ENCODE measurements at places on chromosomes 6 and 20.

- DNase-seq: no peak
These were observed 135.3 kb upstream of the NEDD9 start for GRCh38 chr6:11367638-11368199.

GRCh38 chr6:75603106-75603420, 1.4 kb downstream of the SENP6 start:
- DNase-seq: no peak

DNA sequence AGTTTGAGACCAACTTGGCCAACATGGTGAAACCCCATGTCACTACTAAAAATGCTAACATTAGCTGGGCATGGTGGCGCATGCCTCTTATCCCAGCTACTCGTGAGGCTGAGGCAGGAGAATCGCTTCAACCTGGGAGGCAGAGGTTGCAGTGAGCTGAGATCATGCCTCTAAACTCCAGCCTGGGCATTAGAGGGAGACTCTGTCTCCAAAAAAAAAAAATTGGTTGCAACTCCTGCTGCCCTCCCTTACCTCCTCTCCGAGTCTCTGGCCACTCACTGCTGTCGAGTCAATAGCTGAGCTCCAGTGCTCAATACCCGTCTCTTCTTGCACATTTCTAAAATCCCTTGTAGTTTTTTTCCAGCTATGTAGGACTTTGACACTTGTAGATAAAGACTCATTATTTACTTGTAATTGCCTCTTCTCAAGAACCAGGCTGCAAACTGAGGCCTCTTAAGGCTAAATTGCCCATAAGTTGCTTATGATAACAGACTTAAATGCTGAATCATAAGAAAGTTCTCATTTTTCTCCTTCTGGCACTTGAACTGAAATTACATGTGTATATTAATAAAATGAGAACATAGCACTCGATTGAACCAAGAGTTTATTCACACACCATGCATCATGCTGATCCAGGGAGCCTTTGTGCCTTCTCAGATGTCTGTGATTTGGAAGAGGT, 13.8 kb downstream of the HECA start:
- no peak for DNase-seq

GRCh38 chr20:15794409-15794808, 778.8 kb downstream of the KIF16B start:
- no peak for DNase-seq

DNA sequence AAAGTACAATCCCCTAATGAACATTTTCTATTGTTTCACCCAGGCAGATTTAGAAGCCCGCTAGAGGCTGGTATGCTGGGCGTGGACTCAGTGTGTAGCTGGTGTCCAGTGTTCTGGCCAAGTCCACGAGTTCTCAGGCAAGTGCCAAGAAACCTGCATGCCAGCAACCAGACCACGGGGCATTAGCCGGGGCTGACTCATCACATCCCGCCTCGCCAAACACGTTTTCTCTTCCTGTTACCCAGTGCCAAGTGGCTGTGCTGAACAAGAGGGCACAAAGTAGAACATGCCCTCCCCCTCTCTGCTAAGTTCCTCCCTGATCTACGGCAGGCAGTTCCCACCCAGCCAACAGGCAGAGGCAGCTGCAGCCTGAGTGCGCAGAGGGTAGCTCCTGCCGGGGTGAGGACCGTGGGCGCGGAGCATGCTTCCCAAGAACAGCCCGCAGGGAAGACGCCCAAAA, 29.6 kb downstream of the RAMACL start:
- no peak for DNase-seq

DNA sequence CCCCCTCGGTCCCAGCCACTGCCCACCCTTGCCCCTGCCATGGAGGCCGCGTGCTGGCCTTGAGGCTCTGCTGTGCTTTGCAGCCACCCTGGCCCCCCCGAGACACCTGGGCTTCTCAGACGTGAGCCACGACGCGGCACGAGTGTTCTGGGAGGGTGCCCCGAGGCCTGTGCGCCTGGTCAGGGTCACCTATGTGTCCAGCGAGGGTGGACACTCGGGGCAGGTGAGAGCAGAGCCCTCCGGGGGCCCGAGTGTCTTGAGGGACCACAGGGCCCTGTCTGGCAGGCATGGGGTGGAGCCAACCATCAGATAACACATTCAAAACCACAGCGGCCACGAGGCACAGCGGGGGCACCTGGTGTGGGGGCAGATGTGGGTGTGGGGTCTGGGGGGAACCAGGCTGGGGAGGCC, 18.9 kb downstream of the COL20A1 start:
- no peak for DNase-seq

DNA sequence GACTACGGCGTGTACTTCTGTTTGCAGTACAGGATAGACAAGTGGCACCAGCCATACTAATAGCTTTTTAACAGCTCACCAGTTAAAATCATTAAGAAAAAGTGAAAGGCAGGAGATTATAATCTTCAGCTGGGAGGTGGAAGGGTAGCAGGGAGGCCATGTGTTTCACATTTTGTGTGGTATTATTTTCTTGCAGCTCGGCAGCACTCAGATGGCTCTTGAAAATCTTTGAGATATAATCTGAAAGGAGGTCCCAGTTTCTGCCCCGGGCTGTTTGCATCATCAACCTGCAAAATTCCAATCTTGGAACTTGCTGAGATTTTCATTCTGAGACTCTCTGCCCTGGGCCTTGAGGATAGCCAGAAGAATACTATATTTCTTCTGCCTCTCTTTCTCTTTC, 87.5 kb upstream of the HDAC2 start:
- DNase-seq: no peak

GRCh38 chr6:52595000-52595795, 18.3 kb upstream of the TRAM2 start:
- DNase-seq: no peak

GRCh38 chr6:129597023-129597713, 112.8 kb downstream of the ARHGAP18 start:
- no peak for DNase-seq

DNA sequence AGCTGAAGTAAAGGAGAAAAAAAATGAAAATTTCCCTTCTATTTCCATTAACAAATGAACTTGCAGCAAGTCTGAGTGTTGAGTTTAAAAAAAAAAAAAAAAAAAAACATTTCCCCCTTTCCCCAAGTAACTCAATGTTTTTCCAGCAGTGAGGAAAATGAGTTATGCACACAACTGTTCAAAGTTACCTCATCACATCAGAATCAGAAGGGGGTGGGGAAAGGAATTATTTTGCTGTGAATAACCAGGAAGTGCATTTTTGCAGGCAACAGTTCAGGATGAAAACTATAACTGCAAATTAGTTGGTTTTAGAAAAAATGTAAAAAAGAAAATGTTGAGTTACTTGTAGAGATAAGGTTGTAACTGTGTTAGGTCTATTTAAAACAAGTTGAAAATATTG, 568.9 kb upstream of the CITED2 start:
- no peak for DNase-seq
